ENCODE measurements at places on chromosomes 2 and 18.

DNA sequence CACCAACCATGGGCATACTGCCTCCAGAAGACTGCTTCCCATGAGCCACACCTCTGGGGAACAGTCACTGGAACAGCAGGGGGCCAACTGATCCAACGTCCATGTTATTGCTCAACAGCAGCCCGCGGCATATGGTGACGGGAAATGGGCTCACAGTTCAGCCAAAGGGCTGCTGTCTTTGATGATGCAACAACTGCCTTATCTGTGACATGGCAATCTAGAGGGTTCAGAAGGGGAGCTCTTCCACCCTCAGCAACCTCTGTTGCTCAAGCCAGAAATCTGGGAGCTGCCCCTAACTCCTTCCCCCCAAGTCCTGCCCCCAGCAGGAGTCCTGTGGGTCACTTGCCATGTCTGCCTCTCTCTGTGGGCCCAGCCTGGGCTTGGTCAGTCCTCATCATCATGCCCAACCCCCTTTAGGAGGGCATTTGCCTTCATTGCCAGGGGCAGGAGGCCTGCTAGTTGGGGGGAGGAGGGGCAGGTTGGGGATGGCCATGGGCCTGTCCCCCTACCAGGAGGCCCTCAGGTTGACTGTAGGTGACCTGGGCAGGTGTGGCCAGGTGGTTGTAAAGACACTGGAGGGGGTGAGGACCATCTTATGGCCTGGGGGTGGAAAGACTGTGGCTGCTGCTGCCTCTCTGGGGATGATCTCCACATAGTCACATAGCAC, 212.9 kb downstream of the CYP26B1 start:
- DNase-seq, result no peak

DNA sequence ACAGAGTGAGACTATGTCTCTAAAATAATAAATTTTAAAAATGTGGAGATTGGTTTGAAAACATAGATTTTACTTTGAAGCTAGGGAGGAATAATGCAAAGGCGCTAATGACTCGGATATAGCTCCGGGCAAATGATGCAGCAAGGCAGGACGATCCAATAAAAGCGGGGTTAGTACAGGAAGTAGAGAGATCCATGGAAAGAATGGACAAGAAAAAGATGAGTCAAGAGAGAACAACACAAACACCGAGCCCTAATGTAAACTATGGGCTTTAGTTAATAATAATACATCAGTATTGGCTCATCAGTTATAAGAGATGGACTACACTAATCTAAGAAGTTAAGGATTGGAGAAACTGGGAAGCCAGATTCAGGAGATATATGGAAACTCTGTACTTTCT, 74.5 kb downstream of the QPCT start:
- no peak for DNase-seq

DNA sequence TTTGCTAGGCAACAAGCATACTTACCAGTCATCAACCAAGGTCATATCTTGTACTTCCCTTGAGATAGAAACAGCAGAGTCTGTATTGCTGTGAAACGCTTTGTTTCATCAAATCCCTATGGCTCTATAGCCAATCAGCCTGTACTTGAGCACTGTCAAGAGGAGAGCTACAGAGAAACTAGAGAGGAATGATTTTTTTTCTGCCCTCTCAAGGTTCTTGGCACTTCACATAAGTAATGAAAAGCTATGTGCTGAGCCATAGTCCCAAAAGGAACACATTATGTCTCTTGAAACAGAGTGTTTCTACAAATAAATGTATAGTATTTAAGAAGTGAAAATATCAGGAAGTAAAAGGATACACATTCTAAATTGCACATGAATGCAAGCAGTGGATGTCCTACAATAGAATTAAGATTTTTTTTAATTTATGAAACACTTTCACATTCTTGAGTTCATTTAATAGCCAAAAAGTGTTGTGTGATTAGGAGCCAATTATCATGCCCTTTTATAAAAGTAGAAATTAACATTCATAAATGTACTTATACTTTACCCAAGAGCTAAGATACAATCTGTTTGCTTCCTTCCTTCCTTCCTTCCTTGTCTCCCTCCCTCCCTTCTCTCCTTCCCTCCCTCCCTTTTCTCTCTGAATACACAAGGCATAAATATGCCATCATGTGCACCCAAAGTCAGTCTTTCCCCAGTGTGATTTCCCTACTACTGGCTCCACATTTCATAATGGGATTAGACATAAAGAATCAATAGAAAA, 131.8 kb downstream of the CSRNP3 start:
- DNase-seq, result no peak

- DNase-seq, result no peak
Observed at GRCh38 chr2:7368211-7368610, 451.0 kb downstream of the RNF144A start.

DNA sequence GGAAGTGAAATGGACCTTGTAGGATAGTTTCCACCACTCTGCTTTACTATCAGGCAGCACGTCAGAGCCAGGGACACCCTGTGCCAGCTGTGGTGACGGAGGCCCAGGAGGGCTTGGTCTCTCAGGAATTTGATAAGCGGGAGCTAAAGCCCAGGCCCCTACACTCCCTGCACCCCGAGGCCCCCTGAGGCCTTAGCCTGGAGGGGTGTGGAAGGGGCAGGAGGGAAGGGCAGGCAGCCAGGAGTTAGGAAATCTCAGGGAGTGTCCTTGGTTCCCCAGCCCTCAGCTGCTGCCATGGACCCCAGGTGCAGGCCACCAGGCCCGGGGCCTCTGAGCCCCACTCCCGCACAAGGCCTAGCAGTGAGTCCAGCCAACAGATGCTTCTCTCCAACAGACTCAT, 38.2 kb downstream of the PDIA6 start:
- no peak for DNase-seq

GRCh38 chr2:236614551-236614950, 44.9 kb downstream of the ACKR3 start:
- DNase-seq, result no peak

DNA sequence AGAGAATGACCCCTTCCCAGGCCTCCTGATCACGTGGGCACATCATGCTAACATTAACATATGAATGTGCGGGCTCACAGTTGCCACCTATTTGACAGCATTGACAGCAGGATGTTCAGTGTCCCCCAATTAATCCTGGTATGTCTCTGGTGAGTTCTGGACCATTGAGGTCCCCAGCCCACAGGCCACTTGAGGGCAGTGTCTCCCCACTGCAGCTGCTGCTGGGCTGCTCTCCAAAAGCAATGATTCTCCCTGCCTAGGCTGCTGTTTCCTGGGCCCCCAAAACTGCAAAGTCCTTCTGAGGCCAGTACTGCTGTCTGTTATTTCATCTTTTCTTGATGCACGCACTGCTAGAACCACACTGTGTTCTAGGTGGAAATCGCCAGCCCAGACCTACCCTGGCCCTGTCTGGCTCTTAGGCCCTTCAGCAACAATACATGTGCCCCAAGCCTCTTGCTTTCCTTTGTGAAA, 52.7 kb upstream of the MAPK4 start:
- peak; percentile 5 for DNase-seq

GRCh38 chr2:44939106-44940048, 2.1 kb upstream of the SIX3 start:
- DNase-seq, result no peak

GRCh38 chr2:9751831-9752230, 91.4 kb upstream of the TAF1B start:
- DNase-seq, result no peak

DNA sequence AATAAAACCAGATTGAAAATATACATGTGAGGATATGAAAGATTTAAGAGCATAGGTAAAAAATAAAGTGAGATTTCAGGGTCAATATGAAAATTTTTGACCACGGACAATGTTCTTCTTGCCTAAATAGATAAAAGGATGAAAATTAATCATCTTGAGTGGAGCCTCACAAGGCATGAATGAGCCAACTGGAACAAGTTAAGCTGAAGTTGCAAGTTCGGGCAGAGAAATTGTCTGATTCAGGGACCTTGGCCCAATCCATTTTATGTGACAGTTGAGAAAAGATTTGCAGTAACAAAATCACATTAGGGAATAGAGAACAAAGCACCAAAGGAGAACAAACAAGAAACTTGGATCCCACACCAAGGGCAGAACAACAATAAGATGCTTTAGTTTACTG, 305.3 kb downstream of the TMX3 start:
- no peak for DNase-seq

GRCh38 chr18:13300029-13300428, 81.5 kb downstream of the LDLRAD4 start:
- no peak for DNase-seq

DNA sequence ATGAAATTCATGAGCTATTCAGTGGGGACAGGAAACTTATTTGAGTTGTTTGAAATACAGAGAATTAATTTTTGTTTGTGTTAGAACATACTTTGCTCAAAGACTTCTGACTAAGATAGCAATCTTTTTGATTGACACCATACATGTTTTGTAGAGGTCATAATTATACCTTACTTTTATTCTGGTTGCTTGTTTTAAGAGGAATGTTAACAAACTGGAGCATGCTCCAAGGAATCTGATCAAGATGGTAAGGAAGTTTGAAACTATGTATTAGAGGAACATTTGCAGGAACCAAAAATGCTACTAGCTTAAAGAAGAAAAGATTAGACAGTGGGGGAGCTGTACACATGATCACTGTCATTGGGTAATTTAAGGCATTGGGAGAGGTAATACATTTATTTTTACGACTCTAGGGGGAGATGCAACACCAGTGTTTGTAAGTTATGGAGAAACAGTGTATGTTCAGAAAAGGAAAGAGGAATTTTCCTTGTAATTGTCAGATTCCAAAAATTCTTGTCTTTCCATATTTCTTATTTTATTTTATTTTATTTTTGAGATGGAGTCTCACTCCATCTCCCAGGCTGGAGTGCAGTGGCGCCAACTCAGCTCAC, 8.0 kb downstream of the AGFG1 start:
- DNase-seq, result peak; percentile 21

Data from fibroblast of skin of left quadriceps (primary cell).